ENCODE measurements at places on chromosomes 5 and 9.
A peak's percentile ranks its signal among the peaks of the same experiment; 100 is the strongest.

GRCh38 chr9:9142001-9142400 lies 1342.4 kb upstream of the DMAC1 start:
- DNase-seq = no peak

DNA sequence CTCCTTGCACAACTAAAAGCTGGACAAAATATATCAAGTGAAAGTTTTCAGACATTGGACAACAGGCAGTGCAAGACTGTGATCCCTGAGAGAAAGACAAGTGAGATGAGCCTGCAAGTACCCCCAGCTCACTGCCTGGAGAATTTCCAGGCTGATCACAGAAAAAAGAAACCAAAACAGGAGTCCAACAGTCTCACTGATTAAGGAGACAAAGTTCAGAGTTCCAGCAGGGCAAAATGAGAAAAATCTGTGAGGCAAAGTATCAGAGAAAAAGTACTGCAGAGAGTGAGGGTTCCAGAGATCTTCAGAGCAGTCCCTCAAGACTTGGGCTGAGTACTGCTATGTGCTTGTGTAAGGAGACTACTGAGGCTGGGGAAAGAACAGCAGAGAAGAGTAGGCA lies 56.0 kb upstream of the PRSS3 start:
- no peak for DNase-seq

DNA sequence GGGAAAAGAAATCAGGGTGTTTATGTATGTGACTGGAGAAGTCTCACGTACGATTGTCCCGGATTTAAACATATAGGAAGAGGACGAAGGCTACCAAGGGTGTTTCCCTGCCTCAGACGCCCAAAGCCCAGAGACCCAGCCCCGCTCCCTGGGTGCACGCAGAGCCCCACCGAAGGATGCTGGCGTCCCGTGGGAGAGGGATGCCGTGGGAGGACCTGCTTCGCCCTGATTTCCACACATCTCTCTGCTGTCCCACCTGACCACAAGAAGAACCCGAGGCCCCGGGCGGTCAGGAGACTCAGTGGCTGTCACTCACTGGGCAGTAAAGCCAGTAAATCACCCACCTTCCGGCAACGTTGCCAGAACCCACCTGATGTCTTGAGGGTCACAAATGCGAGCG lies 211.8 kb upstream of the TBCA start:
- no peak for DNase-seq

- no peak for DNase-seq
Observed at GRCh38 chr5:84306601-84307000, 78.1 kb downstream of the EDIL3 start.

DNA sequence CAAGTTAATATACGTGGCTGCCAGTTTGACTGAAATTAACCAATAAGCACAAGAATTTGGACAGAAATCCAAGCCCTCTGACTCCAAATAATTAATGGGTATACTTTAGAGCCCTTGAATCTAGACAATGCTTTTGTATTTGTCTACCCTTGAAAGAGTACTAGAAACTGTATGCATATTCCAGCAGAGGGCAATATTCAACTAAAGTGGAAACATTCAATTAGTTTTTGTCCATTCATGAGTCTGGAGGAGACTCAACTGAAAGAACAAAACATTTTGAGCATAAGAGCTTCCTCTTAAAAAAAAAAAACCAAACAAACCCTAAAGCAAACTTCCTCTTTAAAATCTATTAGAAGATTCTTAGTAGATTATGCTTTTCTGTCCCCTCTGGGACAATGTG lies 157.8 kb downstream of the ARHGEF28 start:
- DNase-seq = no peak

DNA sequence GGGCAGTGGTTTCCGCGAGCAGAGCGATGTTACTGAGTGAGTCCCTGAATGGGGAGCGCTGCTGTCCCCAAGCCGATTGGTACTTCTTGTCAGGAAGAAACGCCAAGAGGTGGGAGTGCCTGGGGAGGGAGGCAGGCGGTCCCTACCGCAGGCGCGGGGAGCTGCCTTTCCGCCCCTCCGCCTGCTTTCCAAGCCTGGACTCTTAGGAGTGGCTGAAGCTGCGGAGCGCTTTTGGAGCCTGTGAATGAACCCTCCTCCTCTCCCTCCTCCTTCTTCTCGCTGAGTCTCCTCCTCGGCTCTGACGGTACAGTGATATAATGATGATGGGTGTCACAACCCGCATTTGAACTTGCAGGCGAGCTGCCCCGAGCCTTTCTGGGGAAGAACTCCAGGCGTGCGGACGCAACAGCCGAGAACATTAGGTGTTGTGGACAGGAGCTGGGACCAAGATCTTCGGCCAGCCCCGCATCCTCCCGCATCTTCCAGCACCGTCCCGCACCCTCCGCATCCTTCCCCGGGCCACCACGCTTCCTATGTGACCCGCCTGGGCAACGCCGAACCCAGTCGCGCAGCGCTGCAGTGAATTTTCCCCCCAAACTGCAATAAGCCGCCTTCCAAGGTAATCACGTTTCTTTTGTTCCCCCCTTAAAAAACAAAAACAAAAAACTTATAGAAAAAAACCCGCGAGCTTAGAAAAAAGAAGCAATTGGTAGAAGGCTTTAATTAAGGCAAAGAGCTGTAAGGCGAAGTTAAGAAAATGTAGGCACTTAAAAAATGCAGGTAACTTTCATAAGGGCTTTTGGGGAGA lies at the start of gene VCAN:
TSS of gene VCAN (plus strand) at position 340 of the 808 bp plus-strand sequence. CDS start 11,775 bp downstream, outside the sequence.
- DNase-seq = no peak

DNA sequence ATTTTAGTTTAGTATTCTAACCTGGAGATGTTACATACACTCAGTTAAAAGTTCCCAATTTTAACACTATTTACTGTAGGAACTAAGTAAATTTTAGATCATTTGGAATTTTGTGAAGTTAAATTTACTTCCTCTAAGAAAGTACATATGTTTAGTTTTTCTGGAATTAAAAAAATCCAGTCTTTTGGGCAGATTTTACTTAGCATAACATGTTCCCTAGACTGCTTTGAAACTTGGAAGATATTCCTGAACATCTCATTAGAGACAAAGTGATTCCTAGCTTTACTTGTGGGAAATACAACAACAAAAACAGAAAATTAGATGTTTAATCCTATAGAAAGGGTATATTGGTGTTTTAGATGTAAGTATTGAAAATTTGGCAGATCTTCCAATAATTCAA lies 930.0 kb upstream of the PTPRD start:
- DNase-seq = no peak

DNA sequence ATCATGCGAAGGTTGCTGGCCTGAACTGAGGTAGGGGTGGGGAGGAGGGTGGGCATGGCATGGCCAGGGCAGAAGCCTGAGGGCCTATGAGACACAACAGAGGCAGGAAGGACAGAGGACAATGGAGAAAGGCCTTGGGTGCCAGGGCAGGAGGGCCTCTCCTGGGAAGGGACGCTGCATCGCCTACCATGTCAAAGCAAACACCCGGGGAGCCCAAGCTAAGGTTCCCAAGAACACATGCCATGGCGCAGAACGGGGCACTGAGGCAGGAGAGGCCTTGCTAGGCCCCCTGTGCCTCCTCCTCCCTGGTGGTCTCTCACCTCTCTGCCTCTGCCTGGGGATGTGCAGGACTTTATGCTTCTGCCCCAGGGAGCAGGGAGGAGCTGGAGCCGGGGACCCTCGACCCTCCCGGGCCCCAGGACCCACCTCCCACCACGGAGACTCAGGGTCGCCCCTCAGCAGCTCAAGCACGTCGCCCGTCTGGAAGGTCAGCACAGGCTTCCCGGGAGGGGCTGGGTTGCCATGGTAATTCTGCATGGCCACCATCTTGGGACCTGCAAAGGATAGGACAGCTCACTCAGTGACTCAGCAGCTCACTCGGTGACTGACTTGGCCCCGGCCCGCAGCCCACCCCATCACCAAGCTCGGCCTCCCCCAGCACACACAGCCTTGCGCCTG lies 40.3 kb upstream of the SARDH start:
- DNase-seq = no peak

GRCh38 chr5:141597394-141597793 lies 21.4 kb downstream of the DIAPH1 start:
- DNase-seq = no peak

- DNase-seq = peak; percentile 55
Observed at GRCh38 chr5:56328753-56329560, 95.8 kb upstream of the ANKRD55 start.

DNA sequence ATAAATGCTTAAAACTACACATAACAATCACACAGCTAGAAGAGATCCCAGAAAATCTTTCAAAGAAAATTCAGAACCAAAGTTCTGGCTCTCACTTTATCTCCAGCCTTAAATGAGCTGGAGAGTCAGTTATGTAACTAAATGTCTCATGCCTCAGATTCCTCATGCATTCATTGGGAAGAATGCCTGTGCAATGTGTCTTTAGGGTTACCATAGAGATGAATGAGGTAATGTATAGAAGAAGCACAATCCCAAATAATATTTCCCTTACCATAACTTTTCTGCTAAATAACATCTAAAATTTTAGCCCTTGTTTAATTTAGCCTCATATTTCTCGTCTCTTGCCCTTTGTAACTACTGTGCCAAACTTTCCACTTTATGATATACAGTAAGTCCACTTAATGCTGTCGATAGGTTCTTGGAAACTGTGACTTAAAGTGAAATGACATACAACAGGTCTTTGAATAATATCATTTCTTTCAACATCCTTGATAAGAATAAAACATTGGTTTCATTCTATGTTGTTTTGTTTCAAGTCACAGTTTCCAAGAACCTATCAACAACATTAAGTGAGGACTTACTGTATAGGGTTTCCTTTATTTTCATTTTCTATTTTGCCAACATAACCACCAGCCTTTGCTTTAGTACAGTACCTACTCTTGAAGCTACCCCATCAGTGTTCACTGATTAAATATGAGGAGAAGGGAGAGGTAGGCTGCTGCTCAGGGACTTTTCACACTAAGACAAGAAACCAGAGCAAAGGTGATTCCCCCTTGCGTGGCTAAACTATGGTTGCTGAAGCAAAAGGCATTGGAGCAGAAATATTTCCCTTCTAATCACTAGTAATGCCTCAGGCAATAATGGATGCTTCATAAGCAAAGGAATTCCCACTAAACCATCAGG lies 295.7 kb upstream of the PTGER4 start:
- DNase-seq = no peak

DNA sequence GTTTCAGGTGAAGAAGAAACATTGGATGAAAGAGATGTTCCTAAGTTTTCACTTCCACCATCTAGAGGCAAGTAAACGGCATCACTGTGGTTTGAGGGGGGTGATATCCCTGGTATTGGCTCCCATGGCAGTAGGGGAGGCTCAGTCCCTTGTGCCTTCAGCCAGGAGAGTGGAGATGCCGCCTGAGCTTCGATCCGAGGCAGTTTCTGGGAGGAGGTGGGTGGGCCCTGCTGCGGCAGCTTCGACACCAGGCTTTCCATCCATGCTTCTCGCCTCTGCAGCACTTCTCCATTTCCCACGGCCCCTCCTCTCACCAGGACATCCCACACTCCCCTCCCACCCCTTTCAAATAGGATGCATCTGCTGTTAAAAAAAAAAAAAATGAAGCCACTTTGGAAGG lies 258.3 kb downstream of the GADD45G start:
- DNase-seq = no peak

DNA sequence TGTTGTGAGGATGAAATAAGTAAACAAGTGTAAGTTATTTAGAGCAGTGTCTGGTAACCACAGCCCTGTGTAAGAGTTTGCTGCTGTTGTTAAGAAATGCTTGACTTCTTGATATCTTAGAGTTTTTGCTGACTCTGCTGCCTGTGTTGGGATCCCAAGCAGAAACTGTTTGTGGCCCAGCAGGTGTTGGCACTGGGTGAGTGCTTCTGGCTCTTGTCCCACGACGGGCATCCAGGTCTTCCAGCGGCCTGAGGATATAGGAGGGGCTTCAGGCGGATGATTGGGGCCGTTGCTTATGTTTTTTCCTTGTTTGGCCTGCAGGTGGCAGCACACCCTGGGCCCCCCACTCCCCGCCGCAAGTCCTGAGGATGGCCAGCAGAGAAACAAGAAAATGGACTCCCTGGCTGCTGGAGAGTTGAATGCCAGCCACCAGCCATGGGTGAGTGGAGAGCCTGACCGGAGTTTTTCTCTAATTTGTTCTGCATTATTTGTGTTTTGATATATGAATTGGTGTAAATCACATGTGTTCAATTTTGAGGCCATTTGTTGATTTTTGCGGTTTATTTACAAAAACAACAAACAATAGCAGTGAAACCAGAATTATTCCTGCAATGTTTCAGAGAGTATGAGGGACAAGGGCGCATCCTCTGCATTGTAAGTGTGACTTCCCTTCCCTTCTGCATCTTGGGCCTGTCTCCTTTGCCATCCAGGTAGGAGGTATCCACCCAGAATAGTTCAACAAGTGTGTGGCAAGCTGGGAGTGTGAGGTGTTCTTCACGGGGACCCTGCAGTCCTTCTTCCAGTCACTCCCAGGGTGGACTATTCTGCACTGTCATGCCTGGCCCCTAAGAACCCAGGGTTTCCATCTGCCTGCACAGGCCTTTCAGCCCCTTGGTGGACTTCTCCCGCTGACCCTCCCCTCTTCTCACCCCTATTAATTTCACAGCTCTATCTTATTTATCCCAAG lies 50.3 kb downstream of the SLC22A5 start:
- DNase-seq = no peak

DNA sequence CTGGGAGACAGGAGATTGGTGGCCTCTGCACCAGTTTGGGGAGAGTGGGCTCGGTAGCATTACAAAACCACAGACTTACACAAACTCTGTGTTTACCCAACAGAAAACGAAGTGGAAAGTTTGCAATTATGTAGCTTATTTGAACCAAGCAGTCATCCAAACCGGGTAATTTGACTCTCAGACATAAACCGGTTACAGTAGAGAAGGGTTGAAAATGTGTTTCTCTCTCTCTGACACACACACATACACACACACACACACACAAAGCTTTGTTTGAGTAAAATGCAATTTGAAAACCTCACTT lies 97.1 kb upstream of the ZNF608 start:
- DNase-seq = no peak

GRCh38 chr9:88791105-88791805 lies 200.0 kb upstream of the S1PR3 start:
- DNase-seq = no peak

- no peak for DNase-seq
Observed at GRCh38 chr9:95954940-95955339, 79.4 kb downstream of the ERCC6L2 start.

GRCh38 chr5:21823076-21823574 lies 1030.0 kb downstream of the CDH12 start:
- DNase-seq = no peak

GRCh38 chr9:10434412-10434811 lies 178.4 kb downstream of the PTPRD start:
- DNase-seq = no peak

- DNase-seq = no peak
Observed at GRCh38 chr9:136949239-136949816, 2.7 kb upstream of the LCN12 start.

DNA sequence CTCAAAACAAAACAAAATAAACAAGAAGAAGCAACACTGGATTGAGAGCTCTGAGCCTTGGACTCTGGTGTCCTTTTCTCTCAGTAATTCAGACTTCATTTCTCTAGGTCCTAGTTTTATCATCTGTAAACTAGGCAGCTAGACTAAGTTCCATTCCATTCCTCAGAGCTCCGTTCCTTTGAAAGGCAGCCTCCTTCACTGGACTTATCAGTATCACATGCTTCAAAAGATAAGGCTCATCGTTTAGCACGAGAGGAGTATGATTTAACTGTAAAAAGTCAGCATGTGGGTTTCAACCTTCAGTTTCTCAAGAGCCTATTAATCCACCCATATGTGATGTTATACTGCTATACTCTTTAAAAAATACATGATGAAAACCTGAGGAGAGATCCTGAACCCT lies 1.6 kb downstream of the ATP10B start:
- no peak for DNase-seq
